ENCODE measurements at places on chromosomes 4 and X. TPM values are rescaled to one million over a fixed set of nuclear protein-coding genes. Genes with fewer than 3 reads are reported as not detected.

- DNase-seq = no peak
These were observed 201.0 kb downstream of the SPRY1 start for GRCh38 chr4:123597586-123597985.

GRCh38 chrX:16022580-16023200, 100.7 kb upstream of the GRPR start:
- DNase-seq = no peak

DNA sequence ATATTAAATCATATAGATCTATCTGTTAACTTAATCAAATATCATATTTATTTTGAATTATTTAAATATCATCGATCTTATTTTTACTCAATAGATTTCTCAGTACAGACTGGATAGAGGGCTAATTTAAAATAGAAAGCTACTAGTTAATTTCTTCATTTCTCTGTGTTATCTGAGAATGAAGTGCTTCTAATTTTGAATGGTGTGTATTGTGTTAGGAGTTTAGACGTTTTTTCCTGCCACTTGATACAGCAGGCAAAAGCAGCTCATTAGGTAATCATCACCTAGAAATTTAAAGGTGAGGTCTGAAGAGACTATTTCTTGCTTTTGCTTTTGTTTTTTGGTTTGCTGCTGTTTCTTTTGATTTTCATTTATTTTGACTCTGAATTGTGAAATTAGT, 948.8 kb upstream of the TENM3 start:
- DNase-seq = no peak

DNA sequence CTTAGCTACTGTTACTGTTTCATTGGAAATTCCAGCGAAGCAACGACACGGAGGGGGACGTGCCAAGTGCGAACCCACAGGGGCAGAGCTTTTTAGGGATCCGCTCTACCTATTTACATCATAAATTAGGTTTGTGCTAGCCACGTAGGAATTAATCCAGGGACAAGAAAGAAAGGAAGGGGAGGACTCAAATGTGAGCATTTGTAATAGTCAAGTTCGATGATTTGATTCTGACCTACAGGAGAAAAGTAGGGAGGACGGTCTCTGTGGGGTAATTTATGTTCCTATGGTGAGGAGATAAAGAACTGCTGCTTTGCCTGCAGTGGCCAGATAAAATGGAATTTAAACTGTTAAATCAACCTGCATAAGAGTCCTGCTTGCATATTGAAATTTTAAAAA, 1.7 kb downstream of the INTS6L start:
- no peak for DNase-seq

- DNase-seq = no peak
These were observed 952.3 kb downstream of the RPA4 start for GRCh38 chrX:97835969-97836368.

GRCh38 chr4:56892691-56893090, 15.0 kb upstream of the REST start:
- DNase-seq = no peak

DNA sequence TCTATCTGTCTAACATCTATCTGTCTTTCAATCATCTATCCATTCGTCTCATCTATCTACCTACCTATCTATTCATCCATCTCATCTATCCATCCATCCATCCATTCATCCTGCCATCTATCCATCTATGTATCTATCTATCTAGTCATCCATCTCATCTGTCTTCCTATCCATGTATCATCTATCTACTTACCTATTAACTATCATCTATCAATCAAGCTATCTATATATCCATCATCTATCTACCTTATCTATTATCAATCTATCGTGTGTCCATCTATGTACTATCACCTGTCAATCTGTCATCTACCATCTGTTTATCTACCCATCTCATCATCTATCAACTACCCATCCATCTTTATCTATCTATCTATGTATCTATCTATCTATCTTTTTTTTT, 217.7 kb downstream of the CRLF2 start:
- no peak for DNase-seq

FGF5 gene
- total RNA-seq = 0.14 TPM

RPL34 gene
- total RNA-seq = 3,442 TPM

GAB3 gene
- total RNA-seq = 5.0 TPM

FAM149A gene
- 1.4 TPM for total RNA-seq
